ENCODE measurements at places on chromosomes 7 and 10.

- DNase-seq: peak; percentile 65
These were observed 45.5 kb upstream of the CYTH3 start for GRCh38 chr7:6317797-6318438.

- no peak for DNase-seq
These were observed 32.9 kb upstream of the KMT2E start for GRCh38 chr7:104980841-104981671.

DNA sequence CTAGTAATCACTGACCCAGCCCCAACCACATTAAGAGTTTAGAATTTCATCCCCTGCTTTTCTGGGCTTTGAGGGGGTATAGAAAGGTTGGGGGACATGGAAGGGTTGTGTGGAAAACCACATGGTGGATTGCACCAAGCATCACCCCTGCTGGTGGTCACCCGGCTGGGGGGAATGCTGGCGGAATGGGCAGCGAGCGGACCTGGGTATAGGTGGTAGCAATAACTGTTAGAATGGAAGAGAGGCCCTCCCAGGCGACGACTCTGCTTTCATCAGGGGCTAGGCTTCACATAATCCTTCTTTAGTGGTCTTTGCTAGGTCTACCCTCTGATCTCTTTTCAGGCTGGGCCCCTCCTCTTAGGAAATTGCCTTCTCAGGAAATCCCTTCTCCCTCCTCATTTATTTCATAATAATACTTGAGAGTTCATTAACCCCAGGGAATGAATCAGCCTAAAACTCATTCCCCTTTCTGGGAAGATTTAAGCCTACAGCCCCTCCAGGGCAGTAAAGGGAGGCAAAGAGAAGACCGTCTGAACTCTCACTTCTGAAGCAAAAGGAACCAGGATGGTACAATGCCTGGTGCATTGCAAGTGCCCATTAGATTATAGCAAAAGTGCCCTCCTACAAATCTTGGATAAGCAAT, 90.7 kb upstream of the LEP start:
- DNase-seq: no peak

GRCh38 chr10:72612203-72612826, 13.6 kb downstream of the MICU1 start:
- no peak for DNase-seq

DNA sequence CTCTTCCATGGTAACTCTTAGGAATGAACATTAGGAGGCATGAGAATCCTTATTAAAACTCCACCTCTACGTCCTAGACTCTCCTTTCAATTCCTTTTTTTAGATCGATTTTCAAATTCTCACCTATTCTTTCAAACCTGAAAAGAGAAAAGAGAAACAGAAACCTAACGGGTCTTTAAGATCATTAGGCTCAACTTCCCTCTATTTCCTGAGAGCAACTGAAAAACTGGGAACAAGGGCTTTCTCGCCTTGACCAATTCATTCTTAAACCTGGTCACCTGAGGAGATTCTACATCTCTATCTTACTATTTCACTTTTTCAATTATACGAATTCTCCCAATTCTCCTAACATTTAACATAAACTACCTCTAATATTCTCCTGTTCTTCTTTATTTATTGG, 2.8 kb downstream of the TFEC start:
- DNase-seq: no peak

DNA sequence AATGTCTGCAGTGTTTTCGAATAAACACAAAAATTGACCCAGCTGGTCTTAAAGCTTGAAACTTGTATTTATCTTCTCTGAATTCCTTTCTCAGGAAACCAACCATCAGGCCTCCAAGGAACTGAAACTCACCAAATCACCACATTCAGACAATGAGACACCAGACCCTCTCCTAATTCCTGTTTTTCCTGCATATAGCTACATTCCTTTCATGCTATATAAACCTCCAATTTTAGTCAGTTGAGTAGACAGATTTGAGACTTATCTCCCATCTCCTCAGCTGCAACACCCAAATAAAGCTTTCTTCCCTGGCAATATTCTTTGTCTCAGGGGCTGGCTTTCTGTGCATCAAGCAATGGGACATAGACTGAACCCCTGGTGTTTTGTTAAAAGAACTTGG, 317.0 kb downstream of the CACNA2D1 start:
- no peak for DNase-seq

GRCh38 chr7:23343806-23344475, 44.8 kb downstream of the MALSU1 start:
- no peak for DNase-seq

DNA sequence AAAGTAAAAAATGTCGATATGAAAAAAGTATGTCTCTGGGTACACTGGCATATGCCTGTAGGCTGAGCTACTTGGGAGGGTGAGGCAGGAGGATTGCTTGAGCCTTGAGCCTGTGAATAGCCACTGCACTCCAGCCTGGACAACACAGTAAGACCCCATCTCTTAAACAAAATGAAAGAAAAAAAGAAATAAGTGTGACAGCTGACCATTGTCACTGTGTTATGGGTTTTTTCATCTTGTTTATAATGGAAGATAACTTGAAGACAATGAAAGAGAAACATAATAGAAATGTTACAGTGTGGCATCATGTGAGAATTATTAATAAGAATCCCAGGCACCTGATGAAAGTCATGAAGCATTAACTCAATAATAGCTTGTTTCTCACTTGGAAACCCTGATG, 75.0 kb downstream of the APBB1IP start:
- no peak for DNase-seq

GRCh38 chr7:158662610-158663427, 41.8 kb downstream of the NCAPG2 start:
- peak; percentile 7 for DNase-seq

GRCh38 chr10:1160561-1161314, 104.6 kb downstream of the WDR37 start:
- DNase-seq: no peak

DNA sequence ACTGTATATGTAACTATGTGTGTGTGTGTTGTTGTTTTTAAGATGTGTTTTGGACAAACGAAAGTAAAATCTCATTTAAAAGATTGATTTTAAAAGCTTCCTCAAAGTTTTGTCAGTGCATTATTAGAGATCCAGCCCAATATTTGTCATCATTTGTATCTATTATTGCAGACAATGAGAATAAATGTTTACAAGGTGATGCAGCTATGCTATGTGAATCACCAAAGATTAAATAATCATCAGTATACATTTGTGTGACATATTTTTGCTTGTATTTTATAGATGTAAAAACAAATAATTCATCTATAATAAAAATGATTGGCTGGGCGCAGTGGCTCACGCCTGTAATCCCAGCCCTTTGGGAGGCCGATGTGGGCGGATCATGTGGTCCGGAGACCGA, 35.3 kb upstream of the RTKN2 start:
- DNase-seq: no peak

GRCh38 chr10:62046522-62047227, 145.2 kb downstream of the ARID5B start:
- DNase-seq: peak; percentile 40

- DNase-seq: no peak
These were observed 112.4 kb downstream of the SMURF1 start for GRCh38 chr7:99031496-99031895.

GRCh38 chr10:119370972-119371703, 163.8 kb downstream of the GRK5 start:
- no peak for DNase-seq

GRCh38 chr10:42942279-42942950, 134.5 kb upstream of the RET start:
- DNase-seq: no peak

DNA sequence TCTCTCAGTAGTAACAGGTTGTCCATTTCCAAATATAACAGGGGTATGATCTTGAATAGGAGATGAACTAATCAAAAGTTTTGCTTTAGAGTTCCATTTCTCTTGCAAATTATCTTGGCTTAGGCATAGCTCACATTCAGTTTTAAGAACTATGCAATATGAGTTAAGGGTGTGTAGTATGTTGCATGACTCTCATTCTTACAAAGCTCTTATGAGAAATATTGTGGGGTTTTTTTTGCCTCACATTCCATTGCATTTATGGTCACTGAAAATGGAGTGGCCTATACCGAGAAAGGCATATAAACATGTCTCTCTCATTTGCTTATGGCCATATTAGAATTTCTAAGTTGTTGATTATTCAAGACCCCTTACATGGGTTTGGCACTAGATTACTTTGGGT, 48.5 kb upstream of the LAMB1 start:
- DNase-seq: no peak

DNA sequence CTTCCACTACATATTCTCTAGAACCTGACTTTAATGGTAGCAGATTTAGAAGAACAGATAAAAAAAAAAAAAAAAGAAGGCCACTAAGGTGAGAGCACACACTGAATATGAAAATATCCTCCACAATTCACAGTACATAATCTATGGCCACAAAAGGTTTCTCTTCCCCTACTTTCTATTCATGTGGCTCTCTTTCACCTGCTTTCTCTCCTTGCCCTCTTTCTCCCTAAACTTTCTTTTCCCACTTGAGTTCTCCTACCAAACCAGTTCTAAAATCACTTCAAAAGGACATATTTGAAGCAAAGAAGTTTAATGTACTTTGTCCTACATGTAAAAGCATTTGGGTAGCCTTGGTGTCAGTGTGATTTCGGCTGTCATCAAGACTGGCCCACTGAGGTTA, 18.5 kb upstream of the DLX6 start:
- no peak for DNase-seq

- DNase-seq: no peak
These were observed 147.6 kb downstream of the POLR1F start for GRCh38 chr7:19561121-19561805.

DNA sequence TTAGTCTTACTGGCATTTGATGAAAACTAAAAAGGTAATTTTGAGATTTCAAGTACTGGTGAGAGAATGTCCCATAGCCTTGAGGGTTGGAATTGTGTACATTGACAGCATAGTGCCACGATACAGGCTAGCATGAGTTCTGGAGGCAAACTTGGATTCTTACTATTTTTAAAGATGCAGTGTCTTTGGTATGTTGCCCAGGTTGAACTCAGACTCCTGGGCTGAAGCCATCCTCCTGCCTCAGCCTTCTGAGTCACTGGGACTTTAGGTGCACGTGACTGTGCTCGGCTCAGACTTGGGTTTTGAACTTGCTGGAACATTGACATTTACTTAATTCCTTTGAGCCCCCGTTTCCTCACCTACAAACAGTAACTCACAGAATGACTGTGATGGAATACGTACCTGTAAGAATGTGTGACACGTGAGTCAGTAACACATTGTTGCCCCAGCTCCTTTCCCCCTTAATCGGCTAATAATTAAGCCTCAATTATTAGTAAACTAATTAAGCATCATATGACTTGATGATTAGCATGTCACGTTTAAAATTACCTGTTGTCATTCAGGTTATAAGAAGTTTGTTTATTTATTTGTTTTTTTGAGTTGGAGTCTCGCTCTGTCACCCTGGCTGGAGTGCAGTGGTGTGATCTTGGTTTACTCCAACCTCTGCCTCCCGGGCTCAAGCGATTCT, 10.6 kb downstream of the DNAJB6 start:
- DNase-seq: peak; percentile 56

GRCh38 chr7:50667338-50667737, 102.1 kb upstream of the DDC start:
- DNase-seq: no peak

DNA sequence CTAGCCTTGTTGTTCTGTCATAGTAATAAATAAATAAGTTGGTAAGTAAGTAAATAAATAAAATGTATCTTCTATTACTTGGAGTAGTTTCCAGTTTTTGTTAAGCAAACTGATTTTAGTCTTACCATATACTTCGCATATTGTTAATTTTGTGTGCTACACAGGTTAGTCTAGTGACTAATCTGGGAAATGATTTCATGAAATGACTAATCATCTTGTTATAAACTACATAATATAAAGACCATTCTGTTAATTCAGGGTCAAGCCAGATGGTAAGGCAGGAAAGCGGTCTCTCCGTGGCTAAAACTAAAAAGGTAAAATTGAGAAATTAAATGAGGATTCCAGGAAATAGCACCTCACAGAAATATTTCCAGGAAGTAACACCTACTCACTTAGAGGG, 58.5 kb upstream of the FOXP2 start:
- no peak for DNase-seq

DNA sequence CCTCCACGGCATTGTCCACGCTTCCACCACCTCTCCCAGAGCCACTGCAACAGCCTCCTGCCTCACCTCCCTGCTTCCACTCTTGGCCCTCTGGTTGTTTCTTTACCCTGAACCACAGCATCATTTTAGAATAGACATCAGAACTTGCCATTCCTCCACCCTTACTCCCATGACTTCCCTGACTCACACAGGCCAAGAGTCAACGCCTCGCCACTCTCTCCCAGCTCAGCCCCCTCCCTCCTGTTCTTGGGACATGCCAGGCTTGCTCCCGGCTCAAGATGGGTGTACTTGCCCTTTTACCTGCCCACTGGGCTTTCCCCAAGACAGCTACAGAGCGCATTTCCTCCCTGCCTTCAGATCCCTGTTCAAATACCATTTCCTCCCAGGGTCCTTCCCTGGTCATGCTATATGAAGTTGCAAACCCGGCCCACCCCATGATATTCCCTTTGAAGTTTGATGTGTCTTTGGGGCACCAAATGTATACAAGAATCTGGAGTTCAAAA, 429.1 kb downstream of the RPS24 start:
- no peak for DNase-seq

DNA sequence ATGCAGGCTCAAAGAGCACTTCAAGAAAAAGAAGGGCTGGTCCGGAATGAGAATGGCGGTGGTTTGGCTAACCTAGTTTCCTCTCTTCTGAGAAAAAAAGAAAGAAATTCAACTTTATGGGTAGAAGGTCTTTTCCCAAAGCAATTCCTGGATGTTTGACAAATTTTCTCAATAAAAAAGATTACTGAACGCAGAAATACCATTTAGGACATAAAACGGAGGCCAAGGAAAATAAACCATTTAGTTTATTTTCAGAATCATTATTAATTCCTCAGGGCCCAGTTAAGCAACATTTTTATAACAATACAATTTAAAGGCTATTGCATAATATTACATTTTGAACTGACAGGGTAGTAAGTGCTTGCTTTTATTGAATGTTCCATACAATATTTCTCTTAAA, 284.6 kb upstream of the ANKRD30A start:
- DNase-seq: no peak

DNA sequence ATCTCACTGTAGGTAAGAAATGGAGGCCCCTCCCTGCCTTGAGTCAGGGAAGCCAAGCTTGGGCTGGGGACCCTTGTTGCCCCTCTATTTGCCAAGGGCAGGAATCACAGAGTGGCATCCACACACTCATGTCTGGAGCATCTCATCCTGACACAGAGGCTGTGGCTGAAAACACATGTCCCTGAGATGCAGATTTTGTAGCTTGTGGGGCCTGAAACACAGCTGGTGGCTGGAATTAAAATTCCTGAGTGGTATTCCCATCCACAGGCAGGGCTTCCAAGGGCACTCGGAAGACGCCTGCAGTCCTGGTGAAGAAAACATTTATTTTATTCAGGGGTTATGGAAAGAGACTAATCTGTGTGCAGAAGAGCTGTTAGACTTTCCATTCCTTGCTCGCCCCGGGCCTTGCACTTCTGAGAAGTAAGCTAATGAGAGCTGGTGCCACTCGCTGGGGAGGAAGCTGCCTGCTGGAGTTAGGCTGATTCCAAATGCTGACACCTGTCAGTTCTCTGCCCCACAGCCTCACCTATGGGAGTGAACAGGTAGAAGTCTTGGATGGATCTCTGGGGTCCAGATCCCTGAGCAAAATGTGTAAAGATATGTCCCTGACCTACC, 36.0 kb downstream of the C10orf120 start:
- DNase-seq: no peak

- peak; percentile 23 for DNase-seq
These were observed 1.1 kb downstream of the FUOM start for GRCh38 chr10:133356549-133357284.

GRCh38 chr7:116863936-116864500, 1.6 kb downstream of the CAPZA2 start:
- no peak for DNase-seq

Measured in activated CD8-positive, alpha-beta T cell treated with anti-CD3 and anti-CD28 coated beads for 36 hours (primary cell).